ENCODE measurements at places on chromosomes 1 and 21. TPM values are rescaled to one million over a fixed set of nuclear protein-coding genes. Genes with fewer than 3 reads are reported as not detected.

The PWP2 gene
- total RNA-seq, result 8.7 TPM

The MAN1A2 gene
- total RNA-seq, result 24.0 TPM

The LAPTM5 gene
- 23.9 TPM for total RNA-seq

The LCE2A gene
- not detected for total RNA-seq

The CSF1 gene
- total RNA-seq, result 14.9 TPM

The RGS16 gene
- total RNA-seq, result 1.1 TPM

The CDK18 gene
- 209 TPM for total RNA-seq

The EXOSC10 gene
- 20.4 TPM for total RNA-seq

The CELA3B gene
- not detected for total RNA-seq

The HHAT gene
- total RNA-seq, result 1.9 TPM

The TTC22 gene
- 0.17 TPM for total RNA-seq

The CD48 gene
- total RNA-seq, result 2.4 TPM

The NUP210L gene
- total RNA-seq, result 0.27 TPM

The ACOT11 gene
- 48.9 TPM for total RNA-seq

The NGF gene
- total RNA-seq, result 3.2 TPM

The C1QC gene
- 93.5 TPM for total RNA-seq

The SERPINC1 gene
- 0.25 TPM for total RNA-seq

The B3GALT5 gene
- total RNA-seq, result 0.10 TPM

The LCE2B gene
- total RNA-seq, result not detected

The TMPRSS15 gene
- not detected for total RNA-seq

The C1orf141 gene
- not detected for total RNA-seq

The STYXL2 gene
- total RNA-seq, result 121 TPM

The ZNF593OS gene
- not detected for total RNA-seq

The IL10 gene
- total RNA-seq, result 0.37 TPM

The SDF4 gene
- 117 TPM for total RNA-seq

The OR2L8 gene
- total RNA-seq, result not detected

The CFAP107 gene
- not detected for total RNA-seq

The TRIM62 gene
- total RNA-seq, result 2.0 TPM

The ZNF281 gene
- total RNA-seq, result 8.8 TPM

The MAP7D1 gene
- 385 TPM for total RNA-seq

The LRRC7 gene
- total RNA-seq, result 3.0 TPM

The ANGPTL1 gene
- total RNA-seq, result 6.6 TPM

The ZNF683 gene
- total RNA-seq, result not detected

The TMEM240 gene
- 8.9 TPM for total RNA-seq

The TGFB2 gene
- total RNA-seq, result 2.0 TPM

The THEM5 gene
- total RNA-seq, result not detected

The GPR61 gene
- 0.07 TPM for total RNA-seq

The CLK2 gene
- total RNA-seq, result 18.9 TPM

The KRTAP19-1 gene
- not detected for total RNA-seq

The ALX3 gene
- total RNA-seq, result not detected

The PPM1J gene
- 7.2 TPM for total RNA-seq

The MIGA1 gene
- total RNA-seq, result 9.7 TPM

The TIE1 gene
- 21.9 TPM for total RNA-seq

The ATXN7L2 gene
- 3.4 TPM for total RNA-seq

The OR2L2 gene
- 0.05 TPM for total RNA-seq

The KLHDC9 gene
- 5.2 TPM for total RNA-seq

The GJA9 gene
- not detected for total RNA-seq

The HES2 gene
- total RNA-seq, result not detected

The PAX7 gene
- not detected for total RNA-seq

The HECTD3 gene
- 23.7 TPM for total RNA-seq

The C1orf116 gene
- 2.0 TPM for total RNA-seq

The YRDC gene
- total RNA-seq, result 4.0 TPM
